Stimulated activated CD4-positive, alpha-beta T cell treated with anti-CD3 and anti-CD28 coated beads, Interleukin-12 subunit alpha, Interleukin-12 subunit beta, amount 100 ng/mL, for 4 hours (primary cell): ENCODE measurements at places on chromosomes 16 and 17.

DNA sequence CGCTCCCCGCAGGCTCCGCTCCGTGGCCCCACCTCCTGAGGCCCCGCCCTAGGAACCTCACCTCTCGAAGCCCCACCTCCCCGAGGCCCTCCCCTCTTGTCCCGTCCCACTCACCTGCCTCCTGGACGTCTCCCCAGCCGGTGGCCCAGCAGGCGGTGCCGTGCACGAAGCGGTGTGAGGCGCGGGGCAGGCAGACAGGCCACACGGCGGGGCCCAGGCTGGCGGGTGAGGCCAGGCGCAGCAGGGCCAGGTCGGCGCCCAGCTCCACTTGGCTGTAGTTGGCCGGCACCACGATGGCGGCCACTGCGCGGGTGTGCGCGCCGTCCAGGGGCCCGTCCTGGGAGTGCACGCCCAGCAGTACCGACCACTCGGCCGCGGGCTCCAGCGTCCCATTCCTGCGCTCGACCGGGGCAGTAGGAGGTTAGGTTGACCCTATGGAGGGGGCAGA lies 1.6 kb downstream of the PRSS36 start:
- DNase-seq: no peak

- peak; percentile 81 for DNase-seq
Measured at GRCh38 chr16:88533932-88534637, 36.1 kb upstream of the ZC3H18 start.

DNA sequence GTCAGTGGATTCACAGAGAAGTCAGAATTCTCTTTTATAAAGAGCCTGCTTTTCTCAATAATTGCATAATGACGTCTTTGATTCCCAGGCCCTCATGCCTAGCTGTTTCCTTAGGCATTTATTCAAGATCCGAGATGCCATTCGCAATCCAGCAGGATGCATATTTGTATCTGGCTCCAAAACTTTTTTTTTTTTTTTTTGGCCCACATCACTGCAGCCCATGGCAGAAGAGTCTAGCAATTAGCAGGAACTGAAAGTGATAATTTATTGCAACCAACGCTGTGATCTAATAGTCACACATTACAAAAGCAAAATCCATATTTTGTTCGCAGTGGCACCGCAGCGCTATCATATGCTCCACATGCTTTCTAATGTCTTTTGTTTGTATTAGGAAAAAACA lies 503.4 kb downstream of the MAF start:
- no peak for DNase-seq

GRCh38 chr17:10156948-10157607 lies 41.3 kb downstream of the GAS7 start:
- no peak for DNase-seq

GRCh38 chr17:39196241-39196807 lies 1.1 kb downstream of the CACNB1 start:
- DNase-seq: no peak

DNA sequence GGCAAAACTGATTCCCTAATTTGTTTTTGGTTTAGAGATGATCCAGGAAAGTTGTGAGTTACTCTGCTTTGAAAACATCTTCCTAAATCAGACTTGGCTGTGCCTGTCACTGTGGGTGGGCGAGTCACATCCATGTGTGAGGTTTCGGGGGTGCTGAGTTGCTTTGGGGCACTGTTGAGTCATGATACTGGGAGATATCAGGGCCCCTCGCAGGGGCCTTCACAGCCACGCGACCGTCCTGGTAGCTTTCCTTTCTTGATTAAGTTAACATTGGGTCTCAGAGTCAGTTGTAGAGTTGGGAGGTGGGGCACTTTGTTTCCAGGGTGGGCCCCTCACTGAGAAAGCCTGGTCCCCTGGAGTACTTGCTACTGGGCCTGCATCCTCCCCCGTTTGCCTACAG lies 58.3 kb upstream of the LGALS9 start:
- DNase-seq: peak; percentile 46

- DNase-seq: no peak
Measured at GRCh38 chr17:10155371-10156076, 42.9 kb downstream of the GAS7 start.

DNA sequence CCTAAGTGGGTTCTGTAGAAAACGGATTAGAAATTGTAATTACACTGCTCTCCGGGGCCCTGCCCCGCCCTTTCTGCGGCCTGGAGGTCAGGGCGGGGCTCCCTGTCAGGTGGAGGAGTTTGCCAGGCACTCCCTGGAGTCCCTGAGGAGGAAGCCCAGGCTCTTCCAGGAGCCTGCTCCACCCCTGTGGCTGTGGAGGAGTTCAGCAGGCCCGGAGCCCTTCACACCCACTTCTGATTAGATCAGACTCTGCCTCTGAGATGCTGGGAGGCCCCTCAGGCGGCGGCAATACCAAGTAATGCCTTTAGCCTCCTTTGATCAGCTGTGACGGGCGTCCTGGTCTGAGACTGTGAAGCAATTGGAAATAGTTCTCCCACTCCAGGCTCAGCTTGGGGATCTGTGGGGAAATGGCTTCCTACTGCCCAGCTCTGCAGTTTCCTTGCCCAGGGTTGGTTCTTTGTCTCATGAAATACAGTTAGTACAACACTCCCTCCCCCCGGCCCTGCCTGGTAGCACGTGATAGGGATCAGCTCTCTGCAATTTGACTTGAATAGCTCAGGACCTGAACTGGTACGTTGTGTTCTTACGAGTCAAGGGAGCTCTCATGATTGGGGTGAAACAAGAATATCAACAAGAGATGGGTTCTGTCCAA lies 22.3 kb downstream of the BAIAP2 start:
- no peak for DNase-seq

- DNase-seq: peak; percentile 5
Measured at GRCh38 chr17:68600931-68601564, at the start of gene FAM20A. TSS of gene FAM20A (minus strand) at chr17:68601367. CDS start at chr17:68600666, 701 bp downstream.
